ENCODE measurements at places on chromosomes 5 and 9. TPM values are rescaled to one million over a fixed set of nuclear protein-coding genes. Genes with fewer than 3 reads are reported as not detected.

GRCh38 chr5:17443333-17444130 is 54.5 kb upstream of the TAF11L2 start:
- DNase-seq: no peak
- no peak overlapping the region for H3K4me3 ChIP-seq
- no peaks in the 10 kb centered on the region for H3K27me3 ChIP-seq
- H3K36me3 ChIP-seq: no peaks in the 10 kb centered on the region
- no peak overlapping the region for H3K27ac ChIP-seq

DNA sequence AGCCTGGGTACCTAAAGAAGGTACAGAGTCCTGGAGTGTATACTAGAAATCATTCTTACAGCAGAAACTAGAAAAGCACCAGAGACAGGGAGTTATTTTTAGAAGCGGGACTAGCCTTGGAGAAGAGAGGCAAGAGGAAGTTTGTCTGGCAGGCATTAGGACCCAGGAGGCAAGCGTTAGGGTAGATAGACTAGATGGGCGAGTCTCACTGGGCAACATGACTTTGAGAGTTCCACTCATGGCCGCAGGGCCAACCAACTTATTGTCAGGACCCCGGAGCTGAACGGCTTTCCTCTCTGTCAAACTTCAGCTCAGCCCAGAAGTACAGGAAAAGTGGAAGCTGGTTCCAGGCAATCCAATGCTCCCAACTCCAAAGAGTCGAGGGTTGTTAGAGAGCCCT is 34.1 kb upstream of the NPR3 start:
- no peak overlapping the region for H3K27ac ChIP-seq
- no peaks in the 10 kb centered on the region for H3K27me3 ChIP-seq
- peaks cover 6% of the 10 kb centered on the region for H3K4me1 ChIP-seq
- DNase-seq: no peak
- no peak overlapping the region for H3K4me3 ChIP-seq

- H3K27ac ChIP-seq: no peak overlapping the region
- H3K27me3 ChIP-seq: peaks cover 21% of the 10 kb centered on the region
- no peaks in the 10 kb centered on the region for H3K36me3 ChIP-seq
- H3K4me1 ChIP-seq: no peaks in the 10 kb centered on the region
Measured at GRCh38 chr5:7585807-7586206, 189.9 kb downstream of the ADCY2 start.

DNA sequence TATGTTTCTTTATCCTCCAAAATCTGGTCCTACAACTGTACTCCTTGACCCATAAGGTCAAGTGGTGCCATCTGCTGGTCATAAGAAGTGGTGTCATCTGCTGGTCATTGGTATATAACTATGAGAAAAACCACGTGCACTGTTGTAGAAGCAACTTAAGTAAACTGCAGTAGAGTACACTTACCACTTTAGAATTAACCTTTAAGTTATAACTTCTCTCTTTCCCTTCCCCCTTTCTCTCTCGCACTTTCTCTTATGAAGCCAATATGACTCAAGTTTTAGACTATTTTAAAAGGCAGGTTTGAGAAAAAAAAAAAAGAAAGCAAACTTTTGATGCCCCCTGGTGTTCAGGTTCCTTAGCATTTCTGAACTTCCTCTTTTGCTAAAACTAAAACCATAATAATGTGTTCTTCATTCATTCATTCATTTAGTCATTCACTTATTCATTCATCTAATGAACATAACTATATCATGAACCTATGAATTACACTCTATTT is 12.8 kb upstream of the MTAP start:
- no peak for DNase-seq
- peaks cover 34% of the 10 kb centered on the region for H3K27me3 ChIP-seq
- peak overlapping the region; percentile 53 for H3K4me3 ChIP-seq
- no peaks in the 10 kb centered on the region for H3K4me1 ChIP-seq

- no peak overlapping the region for H3K27ac ChIP-seq
- peaks cover 4% of the 10 kb centered on the region for H3K36me3 ChIP-seq
- DNase-seq: no peak
- peaks cover 36% of the 10 kb centered on the region for H3K27me3 ChIP-seq
Measured at GRCh38 chr5:66796305-66797292, 200.4 kb downstream of the MAST4 start.

GRCh38 chr5:140840978-140841962 is at the start of gene PCDHA8:
Gene PCDHA8, plus strand, starts transcription at chr5:140841187. Its CDS starts 135 bp downstream, at chr5:140841322.
- no peak for DNase-seq
- H3K27ac ChIP-seq: no peak within 1 kb of the TSS
- H3K27me3 ChIP-seq: no peaks in the 10 kb centered on the region
- peaks cover 9% of the 10 kb centered on the region for H3K36me3 ChIP-seq
- no peak within 1 kb of the TSS for H3K4me3 ChIP-seq
- no peaks in the 10 kb centered on the region for H3K4me1 ChIP-seq

GRCh38 chr5:11000515-11001353 is 239.7 kb upstream of the DAP start:
- DNase-seq: no peak
- H3K27ac ChIP-seq: no peak overlapping the region
- H3K27me3 ChIP-seq: peaks cover 17% of the 10 kb centered on the region
- peaks cover 6% of the 10 kb centered on the region for H3K4me1 ChIP-seq
- H3K36me3 ChIP-seq: no peaks in the 10 kb centered on the region

DNA sequence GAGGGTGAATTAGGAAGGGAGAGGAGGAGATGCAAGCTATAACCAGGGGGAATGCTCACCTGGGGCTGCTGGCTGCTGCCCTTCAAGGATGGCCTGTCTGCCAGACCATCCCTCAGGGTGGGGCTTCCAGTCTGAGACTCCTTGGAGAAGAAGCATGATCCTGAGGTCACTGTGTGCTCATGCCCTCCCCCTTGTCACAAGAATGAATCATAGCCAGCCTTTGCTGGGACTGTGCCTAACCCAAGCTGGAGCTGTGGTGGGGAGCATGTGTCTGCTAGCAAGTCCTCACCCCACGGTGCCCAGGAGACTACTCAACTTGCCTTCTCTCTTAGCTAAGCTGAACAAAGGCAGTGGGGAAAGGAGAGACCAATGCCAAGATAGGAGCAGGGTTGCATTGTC is 463.6 kb downstream of the SPOCK1 start:
- H3K4me1 ChIP-seq: peaks cover 5% of the 10 kb centered on the region
- no peaks in the 10 kb centered on the region for H3K36me3 ChIP-seq
- H3K4me3 ChIP-seq: no peak overlapping the region
- H3K27me3 ChIP-seq: no peaks in the 10 kb centered on the region

DNA sequence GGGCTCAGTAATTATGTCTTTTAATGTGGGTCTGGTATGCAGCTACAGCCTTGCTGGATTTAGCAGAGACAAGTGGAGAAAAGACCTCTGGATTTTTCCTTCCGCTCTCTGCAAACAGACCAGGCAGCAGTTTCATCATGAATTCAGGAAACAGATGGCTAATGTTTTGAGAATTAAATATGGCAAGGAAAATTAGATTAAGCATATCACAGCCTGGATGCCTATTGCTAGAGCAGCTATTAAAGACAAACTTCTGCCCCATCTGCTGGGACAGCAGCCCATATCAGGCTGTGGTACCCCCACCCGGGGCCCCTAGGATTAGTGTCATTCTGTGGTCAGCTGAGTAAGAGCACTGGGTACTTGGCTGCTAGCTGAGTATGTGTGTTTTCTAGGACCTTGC is 6.2 kb downstream of the SKP2 start:
- peaks cover 25% of the 10 kb centered on the region for H3K36me3 ChIP-seq
- no peak overlapping the region for H3K4me3 ChIP-seq

Gene C9orf43
- total RNA-seq: 0.19 TPM

Gene CMYA5
- total RNA-seq: 0.60 TPM

Gene FBXL7
- total RNA-seq: 32.6 TPM

Gene NAA35
- total RNA-seq: 20.7 TPM

Gene SPAAR
- 0.70 TPM for total RNA-seq

Gene SEMA6A
- 4.9 TPM for total RNA-seq

Gene CARD6
- total RNA-seq: 0.53 TPM

Gene OR1Q1
- not detected for total RNA-seq

Gene TEX48
- not detected for total RNA-seq

Gene GAS1
- 70.0 TPM for total RNA-seq

Gene PCDHA11
- 6.0 TPM for total RNA-seq

Gene PLEKHG4B
- total RNA-seq: 1.4 TPM

Data from chondrocyte (in vitro differentiated cells).